Ovary (tissue), 10 donors: ENCODE measurements at places on chromosomes 12 and 14.

GRCh38 chr12:102514696-102515095, 34.3 kb upstream of the IGF1 start:
- no peak for DNase-seq

- no peak for DNase-seq
Observed at GRCh38 chr12:130179621-130180020, 17.4 kb downstream of the FZD10 start.

- no peak for DNase-seq
Observed at GRCh38 chr14:30193101-30193500, 265.5 kb upstream of the PRKD1 start.

DNA sequence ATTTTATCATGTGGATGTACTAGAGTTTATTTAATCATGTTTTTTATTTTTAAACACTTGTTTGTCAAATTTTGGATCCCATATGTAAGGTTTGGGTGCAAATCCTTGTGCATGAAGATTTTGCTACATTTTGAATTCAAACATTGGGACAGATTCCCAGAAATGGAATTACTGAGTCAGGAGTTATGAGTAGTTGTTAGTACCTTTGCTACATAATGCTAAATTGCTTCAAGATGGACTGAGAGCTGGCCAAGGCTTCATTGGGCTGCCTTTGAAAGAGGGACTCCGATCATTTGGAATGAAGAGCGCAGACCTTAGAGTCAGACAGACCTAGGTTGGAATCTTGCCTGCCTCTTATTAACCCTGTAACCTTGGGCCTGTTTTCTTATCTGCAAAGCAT, 154.9 kb upstream of the PWP1 start:
- DNase-seq, result no peak

GRCh38 chr12:106758349-106759110, 16.0 kb upstream of the RIC8B start:
- no peak for DNase-seq

DNA sequence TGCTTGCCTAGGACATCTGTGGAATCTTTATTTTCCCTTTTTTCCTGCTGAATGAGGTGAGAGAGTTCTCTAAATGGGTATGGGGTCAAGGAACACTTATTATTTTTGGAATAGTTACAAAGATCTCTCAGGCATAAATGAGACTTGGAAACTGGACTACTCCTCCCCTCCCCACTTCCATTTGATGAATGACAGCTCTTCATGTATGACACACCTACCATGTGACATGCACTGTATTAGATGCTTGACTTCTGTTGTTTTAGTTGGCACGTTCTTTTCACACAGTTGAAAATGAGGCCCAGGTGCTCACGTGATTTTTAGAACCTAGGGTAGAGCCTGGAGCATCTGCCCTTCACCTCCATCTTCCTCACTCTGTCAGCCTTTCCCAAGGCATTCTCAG, 62.4 kb downstream of the VCPKMT start:
- no peak for DNase-seq

- DNase-seq, result no peak
Observed at GRCh38 chr14:50107850-50108249, 8.5 kb downstream of the VCPKMT start.

GRCh38 chr12:5794156-5794555, 150.9 kb downstream of the ANO2 start:
- no peak for DNase-seq

DNA sequence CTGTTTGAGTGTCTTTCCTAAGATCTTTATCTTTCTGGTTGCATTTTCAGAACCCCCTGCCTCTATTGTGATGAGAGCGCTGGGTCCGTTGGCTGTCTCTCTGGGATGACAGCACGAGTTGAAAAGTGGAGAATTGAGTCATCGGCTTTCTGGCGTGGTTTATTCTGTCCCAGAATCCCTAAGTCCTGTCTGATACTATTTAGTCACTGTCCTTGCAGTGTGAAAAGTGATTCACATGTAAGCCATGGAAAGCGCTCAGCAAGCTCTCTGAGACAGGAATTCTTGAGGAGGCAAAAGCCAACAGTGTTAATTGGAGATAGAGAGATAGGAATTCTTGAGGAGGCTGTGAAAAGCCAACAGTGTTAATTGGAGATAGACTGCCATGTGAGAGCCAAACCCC, 121.7 kb downstream of the CHST11 start:
- no peak for DNase-seq

GRCh38 chr12:109469517-109469916, 7.6 kb downstream of the KCTD10 start:
- DNase-seq, result no peak

DNA sequence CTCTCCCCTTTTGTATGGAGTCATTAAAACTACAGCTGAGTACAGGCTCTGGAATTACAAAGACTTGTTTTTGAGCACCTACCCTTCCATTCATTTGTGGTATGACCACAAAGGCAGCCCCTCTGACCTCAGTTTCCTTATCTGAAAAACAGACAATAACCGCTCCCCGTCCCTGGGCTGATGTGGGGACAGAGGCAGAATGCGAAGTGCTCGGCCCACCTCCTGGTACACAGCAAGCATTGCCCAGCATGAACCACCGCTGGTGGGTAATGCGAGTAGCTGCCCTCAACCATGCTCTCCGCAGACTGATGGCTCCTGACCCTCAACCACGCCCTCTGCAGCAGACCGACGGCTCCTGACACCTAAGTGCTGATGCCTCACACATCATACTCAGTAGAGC, 22.4 kb downstream of the P2RX2 start:
- DNase-seq, result no peak

- DNase-seq, result no peak
Observed at GRCh38 chr12:54544743-54545142, 4.7 kb upstream of the PDE1B start.
